ENCODE measurements at places on chromosomes 7 and 10.
A peak's percentile ranks its signal among the peaks of the same experiment; 100 is the strongest.

DNA sequence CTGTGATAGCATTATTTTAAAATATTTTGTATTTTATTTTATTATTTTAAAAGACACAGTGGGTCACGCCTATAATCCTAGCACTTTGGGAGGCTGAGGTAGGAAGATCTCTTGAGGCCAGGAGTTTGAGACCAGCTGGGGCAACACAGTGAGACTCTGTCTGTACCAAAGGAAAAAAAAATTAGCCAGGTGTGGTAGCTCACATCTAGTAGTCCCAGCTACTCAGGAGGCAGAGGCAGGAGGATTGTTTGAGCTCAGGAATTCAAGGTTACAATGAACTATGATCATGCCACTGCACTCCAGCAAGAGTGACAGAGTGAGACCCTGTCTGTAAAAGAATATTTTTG is 37.1 kb downstream of the FBXL13 start:
- H3K4me3 ChIP-seq: no peak overlapping the region
- DNase-seq: no peak

- no peak for DNase-seq
- no peak overlapping the region for H3K27ac ChIP-seq
- H3K27me3 ChIP-seq: no peaks in the 10 kb centered on the region
Observed at GRCh38 chr7:467393-467828, 52.2 kb downstream of the PDGFA start.

DNA sequence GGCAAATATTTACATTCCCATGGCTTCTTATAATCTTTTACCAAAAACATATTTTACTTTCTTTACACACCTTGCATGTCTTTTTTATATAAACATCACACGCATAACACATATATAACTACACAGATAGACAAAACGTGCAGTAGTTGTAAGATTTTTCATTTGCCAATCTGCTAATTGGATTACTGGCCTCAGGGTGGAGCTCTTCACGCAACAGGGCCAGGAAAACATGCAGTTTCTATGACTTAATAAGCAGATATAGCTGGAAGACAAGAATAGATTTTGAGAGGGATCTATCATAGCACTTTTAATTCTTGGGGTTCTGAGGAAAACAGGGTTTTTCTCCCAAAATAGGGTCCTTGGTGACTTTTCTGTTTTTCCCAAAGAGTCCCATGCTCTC is 12.7 kb downstream of the ACADSB start:
- no peak for DNase-seq
- no peaks in the 10 kb centered on the region for H3K27me3 ChIP-seq
- no peak overlapping the region for H3K4me3 ChIP-seq
- no peaks in the 10 kb centered on the region for H3K36me3 ChIP-seq
- H3K27ac ChIP-seq: no peak overlapping the region
- no peaks in the 10 kb centered on the region for H3K4me1 ChIP-seq

DNA sequence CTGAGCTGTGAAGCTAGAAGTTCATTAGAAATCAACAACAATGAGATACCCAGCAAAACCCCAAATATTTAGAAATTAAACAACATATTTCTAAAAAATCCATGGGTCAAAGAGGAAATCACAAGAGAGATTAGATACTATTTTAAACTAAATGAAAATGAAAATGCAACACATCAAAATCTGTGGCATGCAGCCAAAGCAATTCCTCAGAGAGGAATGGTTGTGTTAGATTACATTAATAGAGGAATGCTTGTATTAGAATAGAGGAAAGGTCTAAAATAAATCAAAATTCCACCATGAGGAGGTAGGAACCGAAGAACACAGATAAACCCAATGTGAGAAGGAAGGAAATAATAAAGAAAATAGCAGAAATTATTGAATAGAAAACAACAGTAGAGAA is 642.1 kb upstream of the GALNT17 start:
- no peaks in the 10 kb centered on the region for H3K36me3 ChIP-seq
- H3K27ac ChIP-seq: no peak overlapping the region
- no peak for DNase-seq
- no peak overlapping the region for H3K4me3 ChIP-seq
- no peaks in the 10 kb centered on the region for H3K27me3 ChIP-seq
- no peaks in the 10 kb centered on the region for H3K4me1 ChIP-seq

DNA sequence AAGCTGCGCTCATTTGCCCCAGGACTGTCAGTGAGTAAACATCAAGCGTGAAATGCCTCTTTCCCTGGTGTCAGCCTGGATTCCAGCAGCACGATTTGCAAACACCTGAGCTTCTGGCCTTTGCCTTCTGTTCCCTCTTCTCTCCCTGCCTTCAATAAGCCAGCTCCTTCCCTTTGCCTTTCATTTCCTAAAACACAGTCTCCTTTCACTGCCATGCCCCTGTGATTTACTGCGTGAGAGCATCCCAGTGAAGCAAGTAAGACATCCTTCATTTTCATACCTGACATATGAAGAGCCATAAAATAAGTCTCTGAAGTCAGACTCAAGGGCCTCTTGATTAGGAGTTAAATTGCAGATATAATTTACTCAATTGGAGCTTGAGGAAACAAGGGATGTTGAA is 681.8 kb downstream of the TYW1 start:
- no peak for DNase-seq
- no peak overlapping the region for H3K27ac ChIP-seq
- H3K4me1 ChIP-seq: no peaks in the 10 kb centered on the region

- H3K4me1 ChIP-seq: peaks cover 13% of the 10 kb centered on the region
- no peak overlapping the region for H3K27ac ChIP-seq
- no peak for DNase-seq
- H3K36me3 ChIP-seq: no peaks in the 10 kb centered on the region
- no peak overlapping the region for H3K4me3 ChIP-seq
Observed at GRCh38 chr10:3932597-3933375, 147.8 kb upstream of the KLF6 start.

GRCh38 chr10:11162828-11163599 is 145.3 kb downstream of the CELF2 start:
- peak overlapping the region; percentile 86 for H3K4me3 ChIP-seq
- H3K4me1 ChIP-seq: peaks cover 43% of the 10 kb centered on the region
- DNase-seq: peak; percentile 96
- no peaks in the 10 kb centered on the region for H3K27me3 ChIP-seq
- H3K27ac ChIP-seq: peak overlapping the region; percentile 94
- no peaks in the 10 kb centered on the region for H3K36me3 ChIP-seq
